ENCODE measurements at places on chromosomes 7 and 10. TPM values are rescaled to one million over a fixed set of nuclear protein-coding genes. Genes with fewer than 3 reads are reported as not detected.

The FRMD4A gene
- total RNA-seq = 18.1 TPM

The NUTM2E gene
- total RNA-seq = 0.02 TPM

The LRRN3 gene
- 19.3 TPM for total RNA-seq

The IL6 gene
- total RNA-seq = 0.41 TPM

The LIPN gene
- not detected for total RNA-seq

DNA sequence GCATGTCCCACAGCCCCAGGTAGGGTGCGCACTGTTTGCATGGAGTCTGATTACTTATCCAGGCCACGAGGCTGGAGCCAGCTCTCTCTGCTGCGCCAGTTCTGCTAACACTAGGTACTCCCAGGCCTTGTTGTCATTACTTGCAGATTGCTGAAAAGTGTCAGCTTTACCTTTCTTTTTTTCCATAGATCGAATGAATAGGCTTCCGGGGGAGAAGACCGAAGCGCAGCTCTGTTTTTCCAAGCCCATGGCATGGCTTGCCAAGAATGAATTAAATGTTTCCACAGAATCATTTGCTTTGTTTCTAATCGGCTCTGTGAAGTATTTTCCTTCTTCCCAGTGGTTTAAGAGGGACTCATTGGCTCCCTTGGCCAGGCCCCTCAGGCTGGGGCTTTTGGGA, 285.8 kb downstream of the BMPER start:
- no peak for DNase-seq

GRCh38 chr10:33721509-33721908, 387.0 kb upstream of the NRP1 start:
- no peak for DNase-seq

GRCh38 chr7:50865450-50865849, 82.8 kb upstream of the GRB10 start:
- DNase-seq = no peak

DNA sequence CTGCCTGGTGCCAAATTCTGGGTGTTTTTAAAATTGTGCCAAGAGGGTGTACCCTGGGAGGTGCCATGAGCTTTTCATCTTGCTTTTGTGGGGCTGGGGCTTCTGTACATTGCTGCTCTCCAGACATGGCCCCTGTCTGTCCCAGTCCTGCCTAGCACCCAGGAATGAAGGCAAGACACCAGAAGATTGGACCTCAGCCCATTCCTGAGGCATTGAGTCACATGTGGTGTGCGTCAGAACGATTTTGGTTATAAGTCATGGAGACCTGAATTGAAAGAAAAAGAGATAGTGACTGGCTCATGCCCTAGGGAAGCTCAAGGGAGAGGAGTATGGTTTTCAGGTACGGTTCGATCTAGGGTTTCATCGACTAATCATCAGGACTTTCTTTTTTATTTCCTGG, 493.2 kb downstream of the TYW1 start:
- no peak for DNase-seq

- no peak for DNase-seq
Measured at GRCh38 chr10:17961551-17962422, 10.1 kb downstream of the SLC39A12 start.
